Upper lobe of right lung (tissue), 1 donor: ENCODE measurements at places on chromosomes 16 and 17. TPM values are rescaled to one million over a fixed set of nuclear protein-coding genes. Genes with fewer than 3 reads are reported as not detected.

CSH2 gene
- total RNA-seq, result not detected

NBR1 gene
- 80.4 TPM for total RNA-seq

RASL10B gene
- 2.2 TPM for total RNA-seq

C16orf86 gene
- total RNA-seq, result 3.8 TPM

TMEM132E gene
- total RNA-seq, result 0.23 TPM

SMIM36 gene
- not detected for total RNA-seq

CDRT15 gene
- not detected for total RNA-seq

TAT gene
- not detected for total RNA-seq

PTX4 gene
- not detected for total RNA-seq

G6PC1 gene
- not detected for total RNA-seq
